ENCODE measurements at places on chromosomes 2 and 18. TPM values are rescaled to one million over a fixed set of nuclear protein-coding genes. Genes with fewer than 3 reads are reported as not detected.
A peak's percentile ranks its signal among the peaks of the same experiment; 100 is the strongest.

- DNase-seq, result no peak
- H3K36me3 ChIP-seq, result no peaks in the 10 kb centered on the region
- no peak overlapping the region for H3K27ac ChIP-seq
- no peak overlapping the region for H3K4me3 ChIP-seq
- no peaks in the 10 kb centered on the region for H3K4me1 ChIP-seq
- no peaks in the 10 kb centered on the region for H3K27me3 ChIP-seq
Measured at GRCh38 chr2:194464964-194465638, 1191.9 kb upstream of the SLC39A10 start.

The SERPINB10 gene
- total RNA-seq, result not detected

GRCh38 chr2:113828049-113828742 lies 61.7 kb upstream of the ACTR3 start:
- no peak overlapping the region for H3K27ac ChIP-seq
- no peak overlapping the region for H3K4me3 ChIP-seq
- no peak for DNase-seq
- no peaks in the 10 kb centered on the region for H3K4me1 ChIP-seq
- H3K27me3 ChIP-seq, result no peaks in the 10 kb centered on the region
- no peaks in the 10 kb centered on the region for H3K36me3 ChIP-seq

The TNFRSF11A gene
- total RNA-seq, result 11.1 TPM

DNA sequence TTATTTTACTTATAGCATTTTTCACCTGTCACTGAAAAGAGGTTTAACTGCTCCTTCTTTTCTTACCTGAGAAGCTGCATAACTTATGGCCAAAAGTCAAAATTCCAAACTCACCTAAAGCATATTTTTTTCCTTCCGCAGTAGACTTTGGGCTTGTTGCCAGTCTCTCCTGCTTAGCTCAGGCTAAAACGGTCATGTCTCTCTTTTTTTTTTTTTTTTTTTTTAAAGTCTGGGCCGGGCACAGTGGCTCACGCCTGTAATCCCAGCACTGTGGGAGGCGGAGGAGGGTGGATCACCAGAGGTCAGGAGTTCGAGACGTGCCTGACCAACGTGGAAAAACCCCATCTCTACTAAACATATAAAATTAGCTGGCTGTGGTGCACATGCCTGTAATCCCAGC lies 113.5 kb downstream of the RTN4 start:
- no peak overlapping the region for H3K27ac ChIP-seq
- DNase-seq, result no peak
- H3K36me3 ChIP-seq, result no peaks in the 10 kb centered on the region
- H3K4me3 ChIP-seq, result no peak overlapping the region

- no peak for DNase-seq
- H3K27ac ChIP-seq, result no peak overlapping the region
- H3K4me3 ChIP-seq, result no peak overlapping the region
Measured at GRCh38 chr2:101801496-101801895, 104.0 kb downstream of the MAP4K4 start.

The PAX8 gene
- 0.22 TPM for total RNA-seq

DNA sequence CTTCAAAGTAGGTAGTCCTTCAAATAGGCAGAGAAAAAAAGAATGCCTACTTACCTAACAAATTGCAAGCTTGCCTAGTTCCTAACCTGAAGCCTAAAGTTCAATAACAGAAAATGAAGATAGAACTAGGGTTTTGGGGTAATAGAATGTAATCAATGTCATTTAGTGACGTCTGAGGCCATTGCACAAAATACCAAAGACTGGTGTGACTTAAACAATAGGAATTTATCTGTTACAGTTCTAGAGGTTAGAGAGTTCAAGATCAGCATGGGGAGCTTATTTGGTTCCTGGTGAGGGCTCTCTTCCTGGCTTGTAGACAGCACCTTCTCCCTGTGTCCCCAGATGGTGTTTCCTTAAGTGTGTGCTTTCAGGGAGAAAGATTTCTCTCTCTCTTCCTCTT lies 4.7 kb upstream of the NPC1 start:
- no peak for DNase-seq
- H3K27me3 ChIP-seq, result no peaks in the 10 kb centered on the region
- peaks cover 14% of the 10 kb centered on the region for H3K4me1 ChIP-seq

GRCh38 chr2:17846676-17847075 lies 30.4 kb downstream of the MSGN1 start:
- H3K36me3 ChIP-seq, result no peaks in the 10 kb centered on the region
- no peaks in the 10 kb centered on the region for H3K27me3 ChIP-seq
- DNase-seq, result no peak
- no peak overlapping the region for H3K4me3 ChIP-seq

The ABCG5 gene
- not detected for total RNA-seq

DNA sequence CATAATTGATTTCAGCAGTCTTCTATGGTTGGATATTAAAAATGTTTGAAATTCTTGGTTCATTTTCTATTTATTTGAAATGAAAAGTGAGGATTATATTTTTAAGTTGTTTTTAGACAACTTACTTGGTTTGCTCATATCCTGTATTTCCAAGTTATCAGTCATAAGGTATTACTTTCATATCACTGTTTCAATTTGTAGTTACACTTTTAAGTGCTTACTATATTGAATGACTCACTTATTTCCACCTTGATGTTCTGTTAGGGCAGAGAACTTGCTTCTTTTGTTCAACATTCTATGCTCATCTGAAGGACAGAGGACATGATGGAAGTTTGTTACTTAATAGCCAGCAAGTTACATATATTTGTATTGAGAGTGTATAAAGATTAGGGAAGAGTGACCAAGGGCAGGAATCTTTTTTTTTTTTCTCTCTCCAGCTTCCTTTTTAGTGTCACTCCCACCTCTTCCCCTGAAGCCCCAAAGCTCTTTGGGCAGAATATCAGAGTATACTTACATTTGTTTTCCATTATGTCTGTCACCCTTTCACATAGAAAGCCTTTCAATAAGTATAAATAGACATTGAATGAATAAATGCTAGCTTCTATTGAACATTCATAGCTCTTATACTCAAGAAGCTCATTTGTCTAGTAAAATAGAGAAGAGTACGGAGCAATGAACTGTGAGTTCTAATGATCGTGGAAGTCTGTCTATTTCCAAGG lies 28.1 kb downstream of the PIK3C3 start:
- H3K4me1 ChIP-seq, result peaks cover 8% of the 10 kb centered on the region
- peak; percentile 30 for DNase-seq
- no peak overlapping the region for H3K4me3 ChIP-seq
- no peaks in the 10 kb centered on the region for H3K36me3 ChIP-seq
- no peaks in the 10 kb centered on the region for H3K27me3 ChIP-seq
